ENCODE measurements at places on chromosomes 11 and 22. TPM values are rescaled to one million over a fixed set of nuclear protein-coding genes. Genes with fewer than 3 reads are reported as not detected.

GRCh38 chr11:86670911-86671310 is 1.5 kb downstream of the ME3 start:
- H3K4me1 ChIP-seq, result no peaks in the 10 kb centered on the region
- no peak overlapping the region for H3K27ac ChIP-seq
- DNase-seq, result no peak
- no peak overlapping the region for H3K4me3 ChIP-seq
- peaks cover 2% of the 10 kb centered on the region for H3K27me3 ChIP-seq

DNA sequence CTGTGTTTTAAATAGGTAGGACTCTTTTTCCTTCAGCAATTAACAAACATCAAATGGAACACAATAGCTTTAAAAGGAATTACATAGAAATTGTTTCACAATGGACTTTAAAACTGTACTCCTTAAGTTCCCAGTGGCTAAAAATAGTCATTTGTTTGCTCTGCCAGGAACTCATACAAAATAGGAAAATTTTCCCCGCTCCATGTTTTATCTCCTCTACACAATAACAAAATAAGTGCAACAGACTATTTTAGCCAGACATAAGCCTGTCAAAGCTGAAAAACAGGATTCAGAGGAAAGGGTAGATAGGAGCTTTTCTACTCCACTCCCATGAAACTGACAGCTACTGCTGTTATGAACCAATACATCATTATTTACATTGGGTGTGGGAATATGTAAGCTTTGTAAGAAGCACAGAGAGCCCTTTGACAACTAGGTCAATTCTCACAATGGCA is 90.1 kb downstream of the STK33 start:
- no peaks in the 10 kb centered on the region for H3K27me3 ChIP-seq
- DNase-seq, result no peak
- no peak overlapping the region for H3K4me3 ChIP-seq
- peaks cover 2% of the 10 kb centered on the region for H3K4me1 ChIP-seq

DNA sequence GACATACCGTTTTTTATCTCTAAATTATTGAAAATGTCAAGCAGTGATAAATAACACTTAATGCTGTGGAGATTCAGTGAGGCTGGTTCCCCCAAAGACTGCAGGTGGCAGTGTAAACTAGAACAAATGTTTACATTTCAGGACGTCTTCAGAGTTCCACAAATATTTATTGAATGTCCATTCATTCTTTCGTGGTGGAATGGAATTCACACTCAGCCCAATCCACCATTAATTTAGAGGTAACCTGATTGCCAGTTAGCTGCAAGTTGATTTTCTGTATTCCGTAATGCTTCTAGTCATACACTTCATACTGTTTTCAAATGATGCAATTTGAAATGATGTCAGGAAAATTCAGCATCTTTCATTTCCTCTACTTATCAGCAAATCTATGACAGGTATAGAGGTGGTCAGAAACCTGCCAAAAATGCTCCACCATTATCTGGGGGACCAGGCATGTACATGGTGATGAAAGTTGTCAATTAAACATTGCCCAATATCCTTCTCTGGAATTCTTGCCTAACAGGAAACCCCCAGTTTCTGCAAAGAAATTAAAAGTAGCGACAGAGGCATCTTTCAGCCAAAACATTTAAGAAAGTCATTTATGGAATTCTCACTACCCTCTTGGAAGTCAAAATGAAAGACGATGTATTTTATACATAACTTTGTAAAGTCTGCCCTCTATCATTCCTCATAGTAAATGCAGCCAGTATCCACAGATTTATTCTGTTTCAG is 94.3 kb upstream of the BMAL1 start:
- H3K4me3 ChIP-seq, result no peak overlapping the region
- H3K4me1 ChIP-seq, result no peaks in the 10 kb centered on the region
- H3K36me3 ChIP-seq, result no peaks in the 10 kb centered on the region
- H3K27me3 ChIP-seq, result no peaks in the 10 kb centered on the region
- DNase-seq, result peak; percentile 60

Gene PRG3
- total RNA-seq, result not detected

Gene CCDC87
- total RNA-seq, result 0.43 TPM

Gene MAFF
- total RNA-seq, result 3.2 TPM

Gene VPS51
- 86.6 TPM for total RNA-seq

Gene CHRM1
- total RNA-seq, result not detected

Gene C11orf91
- total RNA-seq, result 0.15 TPM

Gene ANKRD13D
- total RNA-seq, result 15.3 TPM

Gene ADM
- total RNA-seq, result 2.3 TPM
